ENCODE measurements at places on chromosomes 6 and 20.

DNA sequence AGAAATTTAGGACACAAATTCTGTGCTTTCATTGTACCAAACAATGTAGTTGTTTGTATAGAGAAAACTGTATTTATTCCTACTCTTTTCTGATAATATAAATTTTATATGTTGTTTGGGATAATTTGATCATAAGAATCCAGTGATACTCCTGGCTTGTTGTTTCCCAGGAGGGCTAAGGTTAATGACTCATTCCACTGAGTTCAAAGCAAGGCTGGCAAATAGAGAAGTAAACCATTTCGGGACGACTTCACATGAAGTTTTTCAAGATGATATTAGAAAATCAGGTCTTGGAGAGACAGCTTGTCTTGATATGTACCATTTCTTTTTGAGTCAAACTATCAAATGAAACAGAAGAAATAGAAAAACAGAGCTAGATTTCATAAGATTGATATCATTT lies 326.1 kb upstream of the CNR1 start:
- DNase-seq: no peak

DNA sequence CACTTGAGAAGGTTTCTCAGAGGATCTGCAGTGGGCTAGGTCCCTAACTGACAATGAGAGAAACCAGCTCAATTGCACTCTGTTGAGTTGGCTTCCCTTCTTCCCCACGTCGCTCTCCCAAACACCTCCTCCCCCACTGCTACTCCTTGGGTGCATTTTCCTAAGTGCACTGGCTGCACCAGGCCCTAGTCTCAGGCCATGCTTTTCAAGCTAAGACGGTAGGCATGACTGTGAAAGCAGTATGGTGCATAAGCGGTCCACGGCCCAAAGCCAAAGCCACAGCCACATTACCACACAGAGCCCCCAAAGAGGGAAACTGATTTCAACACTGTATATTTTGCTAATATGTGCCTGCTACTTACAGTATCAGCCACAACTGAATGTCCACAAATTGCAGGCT lies 62.1 kb upstream of the RBM24 start:
- no peak for DNase-seq

- peak; percentile 66 for DNase-seq
Measured at GRCh38 chr6:156777577-156778453, 637 bp downstream of the ARID1B start.

DNA sequence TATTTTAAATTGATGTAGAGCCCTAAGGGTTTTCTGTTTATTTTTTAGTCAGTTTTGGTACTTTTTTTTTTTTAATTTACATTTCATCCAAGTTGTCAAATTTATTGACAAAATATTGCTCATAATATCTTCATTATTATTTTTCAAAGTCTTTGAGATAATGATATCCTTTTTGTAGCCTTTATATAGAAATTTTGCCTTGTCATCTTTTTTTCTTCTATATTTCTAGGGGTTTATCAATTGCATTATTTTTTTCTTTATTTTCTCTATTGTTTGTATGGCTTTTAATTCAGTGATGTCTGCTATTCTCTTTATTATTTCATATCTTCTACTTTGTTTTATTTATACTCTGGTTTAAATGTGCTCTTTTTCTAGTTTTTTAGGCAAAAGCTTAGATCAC lies 863.0 kb upstream of the GJE1 start:
- DNase-seq: no peak

GRCh38 chr6:24883618-24884017 lies 52.1 kb downstream of the RIPOR2 start:
- peak; percentile 26 for DNase-seq

DNA sequence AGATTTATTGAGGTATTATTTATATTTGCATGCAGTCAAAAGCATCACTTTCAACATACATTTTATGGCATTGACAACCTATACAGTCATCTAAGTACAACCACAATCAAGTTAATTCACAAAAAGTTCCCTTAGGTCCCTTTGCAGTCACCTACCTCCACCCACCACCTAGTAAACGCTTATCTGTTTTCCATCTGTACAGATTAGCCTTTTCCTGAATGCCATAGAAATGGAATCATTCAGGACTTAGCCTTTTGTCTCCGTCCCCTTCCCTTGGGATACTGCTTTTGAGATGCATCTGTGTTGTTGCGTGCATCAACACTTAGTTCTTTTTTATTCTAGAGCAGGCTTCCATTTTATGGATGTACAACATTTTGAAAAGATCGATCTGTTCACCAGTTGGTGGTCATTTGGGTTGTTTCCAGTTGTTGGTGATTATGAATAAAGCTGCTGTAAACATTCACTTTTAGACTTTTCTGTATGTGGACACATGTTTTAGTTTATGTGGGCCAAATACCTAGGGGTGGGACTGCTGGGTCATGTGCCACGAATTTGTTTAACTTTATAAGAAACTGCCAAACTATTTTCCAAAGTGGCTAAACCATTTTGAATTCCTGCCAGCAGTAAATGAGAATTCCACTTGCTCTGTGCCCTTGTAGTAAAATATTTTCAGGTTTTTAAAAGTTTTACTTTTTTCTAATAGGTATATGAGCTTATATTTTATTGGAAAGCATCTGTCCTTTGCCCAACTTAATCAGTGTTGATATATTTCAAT lies 17.6 kb upstream of the IFNGR1 start:
- no peak for DNase-seq

GRCh38 chr20:50724851-50725723 lies 6.3 kb upstream of the PARD6B start:
- peak; percentile 49 for DNase-seq

- no peak for DNase-seq
Measured at GRCh38 chr20:50331469-50332363, 141.1 kb downstream of the CEBPB start.
